ENCODE measurements at places on chromosomes 1 and 21.

- peak; percentile 79 for DNase-seq
These were observed 17.1 kb upstream of the CCDC190 start for GRCh38 chr1:162878000-162878596.

DNA sequence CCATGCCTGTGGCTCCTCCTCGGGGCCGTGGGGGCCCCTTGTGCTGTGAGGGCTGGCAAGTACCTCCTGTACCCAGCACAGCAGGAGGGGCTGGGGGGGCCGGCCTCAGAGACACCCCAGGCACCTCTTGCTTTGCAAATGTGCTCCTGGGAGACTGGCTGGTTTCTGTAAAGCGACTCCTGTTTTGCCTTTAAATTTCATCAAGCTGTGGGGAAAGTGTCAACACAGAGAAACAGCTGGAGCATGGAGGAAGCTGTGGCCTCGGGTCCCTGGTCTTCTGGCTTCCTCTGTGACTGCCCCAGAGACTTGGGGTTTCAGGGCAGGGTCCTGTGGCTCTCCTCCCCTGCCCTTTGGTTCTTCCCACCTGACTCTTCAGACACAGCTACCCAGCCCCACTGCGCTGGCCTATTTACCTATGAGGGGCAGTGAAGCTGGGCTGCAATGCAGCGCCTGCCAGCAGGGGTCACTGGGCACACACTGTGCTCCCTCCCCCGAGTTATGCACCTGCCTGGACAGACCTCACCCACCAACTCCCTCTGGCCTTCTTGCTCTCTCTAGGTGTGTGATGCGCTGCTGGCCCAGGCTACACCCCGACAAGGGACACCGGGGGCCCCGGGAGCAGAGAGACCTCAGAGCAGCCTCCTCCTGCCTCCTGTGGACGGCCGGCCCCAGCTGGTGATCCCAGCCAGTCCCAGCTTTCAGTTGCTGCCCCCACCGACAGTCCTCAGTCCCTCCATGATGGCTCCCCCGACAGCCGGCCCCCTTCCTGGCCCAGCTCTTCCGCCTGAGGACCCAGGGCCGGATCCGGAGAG is 17.6 kb upstream of the PEX10 start:
- no peak for DNase-seq

DNA sequence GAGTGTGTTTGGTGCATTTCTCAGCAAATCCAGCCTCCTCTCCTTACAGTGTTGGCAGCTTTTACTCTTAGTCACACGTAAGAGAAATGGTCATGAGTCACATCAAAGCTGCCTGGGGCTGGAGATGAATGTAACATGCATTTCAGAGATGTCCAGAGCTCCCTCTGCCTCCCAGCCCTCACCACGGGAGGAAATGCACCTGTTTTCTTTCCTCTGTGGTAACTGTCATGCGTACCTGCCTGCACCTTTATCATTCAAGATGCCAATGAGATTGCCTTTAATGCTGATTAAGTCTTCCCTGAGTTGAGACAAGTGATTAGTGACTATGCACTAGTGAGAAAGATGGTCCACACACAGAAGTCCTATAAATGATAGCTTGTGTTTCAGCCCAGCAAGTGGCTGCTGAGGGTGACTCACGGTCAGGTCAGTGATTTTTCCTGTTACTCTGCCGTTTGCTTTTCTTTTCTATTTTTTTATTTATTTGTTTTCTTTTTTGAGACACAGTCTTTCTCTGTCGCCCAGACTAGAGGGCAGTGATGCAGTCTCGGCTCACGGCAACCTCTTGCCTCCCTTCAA is 277.3 kb upstream of the FMN2 start:
- DNase-seq, result peak; percentile 31

DNA sequence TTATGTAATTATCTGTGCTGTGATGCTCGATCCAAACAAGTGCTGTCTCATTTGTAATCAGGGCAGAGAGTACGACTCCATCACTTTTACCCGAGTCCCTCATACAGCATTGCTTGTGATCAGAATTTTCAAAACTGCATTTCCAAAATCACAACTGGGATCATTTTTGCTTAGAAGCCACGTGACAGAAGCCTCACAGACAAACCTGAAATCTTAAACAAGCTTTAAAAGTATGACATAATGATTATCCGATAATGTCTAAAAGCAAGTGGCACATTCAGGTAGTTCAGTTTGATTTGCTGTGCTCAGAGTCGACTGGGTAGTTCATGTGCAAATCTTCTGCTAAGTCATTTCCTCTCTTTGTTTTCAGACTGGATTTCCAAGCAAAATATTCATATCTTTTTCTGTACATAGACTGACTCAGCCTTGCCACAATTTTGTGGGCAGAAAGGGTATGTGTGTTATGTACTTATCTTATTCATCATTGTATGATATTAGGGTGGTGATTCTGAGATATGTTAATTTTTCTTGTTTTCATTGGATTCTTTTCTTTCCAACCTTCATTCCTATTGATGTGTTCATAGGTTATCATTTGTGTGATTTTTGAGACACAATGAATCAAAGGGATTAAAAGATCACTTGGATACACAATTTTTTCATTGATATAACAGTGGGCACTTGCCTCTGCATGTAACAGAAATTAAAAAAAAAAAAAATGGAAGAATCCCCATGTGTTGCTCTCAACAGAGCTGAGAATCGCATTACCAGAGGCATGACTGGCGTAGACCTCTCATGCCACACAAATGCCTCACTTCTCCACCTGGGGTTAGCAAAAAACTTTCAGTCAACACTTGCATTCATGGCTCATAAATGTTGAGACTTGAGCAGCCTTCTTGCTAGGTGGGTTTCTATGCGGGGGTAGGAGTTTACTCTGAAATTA is 355.7 kb downstream of the LTN1 start:
- DNase-seq, result no peak

GRCh38 chr1:2204415-2205190 is 10.0 kb upstream of the FAAP20 start:
- DNase-seq, result peak; percentile 88

DNA sequence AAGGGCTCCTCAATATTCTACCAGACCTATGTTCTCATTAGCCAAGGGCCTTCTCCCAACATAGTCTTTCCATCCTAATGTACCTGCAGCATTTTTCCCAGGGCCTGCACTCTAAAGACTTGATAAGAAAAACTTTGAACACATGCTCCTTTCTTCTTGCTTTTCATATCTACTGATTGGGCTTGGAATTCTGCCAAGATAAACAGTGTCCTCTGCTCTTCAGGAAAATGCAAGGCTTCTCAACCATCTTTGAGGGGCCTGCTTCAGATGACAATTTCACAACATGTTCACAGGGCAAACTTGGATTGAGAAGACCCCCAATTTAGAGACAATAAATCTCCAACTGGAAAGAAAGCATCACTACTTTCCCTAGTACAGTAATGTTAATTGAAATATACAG is 25.8 kb upstream of the PPT1 start:
- DNase-seq, result no peak

GRCh38 chr1:22854688-22855565 is 117.7 kb downstream of the LACTBL1 start:
- DNase-seq, result no peak

GRCh38 chr1:10389271-10389973 is 9.4 kb upstream of the PGD start:
- DNase-seq, result no peak

DNA sequence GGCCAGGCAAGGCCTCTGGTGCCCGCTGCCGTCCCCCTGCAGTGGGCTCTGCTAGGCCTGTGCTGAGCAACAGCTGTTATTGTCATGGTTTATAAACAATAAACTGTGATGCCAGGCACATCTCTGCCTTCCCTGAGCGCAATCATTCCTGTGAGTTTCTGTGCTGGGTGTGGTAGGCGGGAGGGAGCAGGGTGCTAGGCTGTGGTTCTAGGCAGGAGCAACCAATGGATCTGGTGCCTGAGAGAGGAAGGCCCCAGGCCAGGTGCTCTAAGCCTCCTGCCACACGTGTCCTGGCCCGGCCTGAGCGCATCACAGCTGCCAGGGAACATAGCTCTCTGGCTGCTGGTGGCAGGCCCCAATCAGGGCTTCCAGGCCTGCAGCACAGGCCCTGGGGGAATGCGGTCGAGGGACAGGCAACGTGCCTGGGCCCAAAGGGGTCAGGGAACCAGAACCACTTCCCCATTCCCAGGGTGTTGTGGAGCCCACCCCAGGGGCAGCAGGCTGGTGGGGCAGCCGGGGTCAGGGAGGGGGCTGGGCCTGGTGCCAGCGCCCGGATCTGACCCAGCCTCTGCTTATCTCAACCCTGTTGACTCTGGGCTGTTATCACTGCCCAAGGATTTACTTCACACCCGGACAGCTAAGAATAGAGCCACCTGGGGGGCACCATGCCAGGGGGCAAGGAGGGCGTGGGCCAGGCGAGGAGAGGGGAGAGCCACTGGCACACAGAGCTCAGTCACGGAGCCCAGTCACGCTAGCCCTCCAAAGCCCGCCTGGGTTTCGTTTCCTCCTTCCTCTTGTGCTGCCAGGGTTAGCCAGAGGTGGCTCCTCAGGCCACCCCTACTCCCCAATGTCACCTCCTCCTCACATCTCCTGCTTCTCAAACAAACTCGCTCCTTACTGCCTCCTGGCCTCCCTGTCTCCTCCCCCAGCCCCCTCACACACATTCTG is 11.5 kb downstream of the TRIM46 start:
- DNase-seq, result no peak

GRCh38 chr1:223815865-223816264 is 29.9 kb downstream of the TP53BP2 start:
- no peak for DNase-seq

- DNase-seq, result peak; percentile 30
These were observed 10.6 kb upstream of the HLCS start for GRCh38 chr21:36976882-36977651.

- DNase-seq, result no peak
These were observed 41.7 kb downstream of the MRPL39 start for GRCh38 chr21:25565272-25566211.

DNA sequence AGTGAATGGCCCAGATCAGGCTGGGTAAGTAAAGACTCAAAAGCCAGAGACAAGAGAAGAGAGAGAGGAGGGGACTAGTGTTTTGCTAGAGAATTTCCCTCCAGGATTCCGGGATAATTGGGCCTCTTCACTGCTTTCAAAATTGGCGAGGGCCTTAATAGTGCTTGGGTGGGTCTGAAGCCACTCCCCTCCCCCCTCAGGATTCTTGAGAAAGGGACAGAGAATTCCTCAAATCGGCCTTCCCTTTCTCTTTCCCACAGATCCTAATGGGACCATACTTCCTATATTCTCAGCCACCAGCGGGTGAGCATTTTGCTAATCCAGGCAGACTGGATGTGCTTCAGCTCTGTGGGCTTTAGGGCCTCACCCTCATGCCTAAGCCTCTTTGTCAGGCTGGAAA is 11.9 kb downstream of the SFN start:
- DNase-seq, result no peak

DNA sequence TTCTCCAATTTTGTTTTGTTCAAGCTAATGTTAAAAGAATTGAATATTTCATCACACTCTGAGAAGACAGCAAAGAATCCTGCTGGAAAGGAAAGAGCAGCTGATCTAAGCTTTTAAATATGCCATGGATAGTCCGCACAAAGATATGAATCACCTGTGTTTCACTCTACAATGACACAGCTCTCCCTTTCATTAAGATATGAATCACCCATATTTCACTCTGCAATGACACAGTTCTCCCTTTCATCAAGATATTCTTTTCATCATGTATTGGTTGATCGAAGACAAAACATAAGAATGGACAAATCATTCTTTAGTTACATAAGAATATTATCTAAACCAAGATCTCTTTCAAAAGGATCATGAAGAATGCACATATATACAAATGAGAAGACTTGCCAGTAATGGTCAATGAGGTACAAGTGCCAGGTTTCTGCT is 367.3 kb downstream of the SMYD3 start:
- DNase-seq, result no peak

GRCh38 chr21:26758083-26758880 is 86.9 kb downstream of the ADAMTS1 start:
- DNase-seq, result no peak

DNA sequence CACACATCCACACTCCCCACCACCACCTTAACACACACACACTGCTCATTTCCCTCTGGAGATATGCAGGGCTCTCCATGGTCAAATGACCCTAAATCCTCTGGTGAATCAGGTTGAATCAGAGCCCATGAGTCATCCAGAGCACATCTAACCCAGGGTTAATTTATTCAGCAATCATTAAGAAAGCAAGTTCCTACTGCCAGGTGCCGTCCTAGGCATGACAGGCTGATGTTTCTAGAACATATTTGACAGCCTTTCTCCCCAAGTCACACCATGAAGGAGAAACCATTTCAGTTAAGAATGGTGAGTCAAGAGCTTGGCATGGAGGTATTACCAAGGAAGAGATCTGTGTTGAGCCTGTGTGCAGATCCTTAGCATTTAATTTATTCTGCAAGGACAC is 194.3 kb upstream of the CAMK1G start:
- DNase-seq, result no peak

DNA sequence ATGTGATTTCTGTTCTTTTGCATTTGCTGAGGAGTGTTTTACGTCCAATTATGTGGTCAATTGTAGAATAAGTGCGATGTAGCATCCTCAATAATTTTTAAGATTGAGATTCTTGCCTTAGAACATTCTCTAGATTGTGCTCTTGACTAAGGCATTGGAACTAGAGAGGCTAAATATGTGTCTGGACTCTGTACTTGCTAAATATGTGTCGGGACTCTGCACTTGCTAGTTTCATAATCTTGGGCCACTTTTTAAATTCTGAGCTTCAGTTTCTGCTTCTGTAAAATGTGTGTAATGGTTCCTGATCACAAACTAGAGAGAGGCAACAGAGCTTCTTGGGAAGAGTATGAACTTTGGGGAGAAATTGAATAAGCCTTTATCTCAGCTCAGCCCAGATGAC is 21.6 kb downstream of the HLX start:
- no peak for DNase-seq

GRCh38 chr1:153803470-153804056 is 28.4 kb downstream of the SLC27A3 start:
- no peak for DNase-seq

DNA sequence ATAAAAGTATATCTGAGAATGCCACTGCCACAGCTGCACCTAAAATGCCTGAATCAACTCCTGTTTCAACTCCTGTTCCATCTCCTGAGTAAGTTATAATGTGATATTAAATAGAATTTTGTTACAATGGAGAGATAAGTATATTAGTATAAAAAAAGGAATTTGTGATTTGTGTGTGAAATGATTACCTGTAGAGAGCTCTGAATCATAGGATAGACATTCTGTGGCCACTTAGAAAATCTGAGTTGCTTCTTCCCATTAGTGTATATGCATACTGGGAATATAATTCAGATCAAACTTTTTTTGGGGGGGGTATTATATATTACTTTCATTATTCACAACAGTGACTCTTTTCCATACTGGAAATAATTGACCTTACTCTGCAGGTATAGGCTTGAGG is 52.9 kb downstream of the SUCO start:
- DNase-seq, result no peak

- no peak for DNase-seq
These were observed 1105.3 kb upstream of the TMPRSS15 start for GRCh38 chr21:19508844-19509243.

DNA sequence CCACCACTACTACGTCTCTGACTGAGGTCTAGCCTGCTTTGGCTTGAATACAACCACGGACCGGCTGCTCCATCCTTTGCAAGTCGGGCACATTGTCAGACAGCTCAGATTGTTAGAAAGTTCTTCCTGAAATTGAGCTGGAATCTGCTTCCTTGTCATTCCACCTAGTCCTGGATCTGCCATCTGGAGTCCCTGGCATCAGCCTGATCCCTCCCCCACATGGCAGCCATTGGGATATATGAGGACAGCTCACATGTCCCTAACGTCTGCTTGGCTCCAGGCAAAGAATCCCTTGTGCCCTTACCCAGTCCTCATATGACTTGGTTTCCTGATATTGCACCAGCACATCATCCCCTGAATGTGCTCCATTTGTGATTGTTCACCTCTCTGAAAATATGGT is 56.3 kb upstream of the SYT6 start:
- peak; percentile 21 for DNase-seq

- no peak for DNase-seq
These were observed at the start of gene EPHA2 for GRCh38 chr1:16155537-16156410. Gene EPHA2 (minus strand): TSS chr1:16156069. CDS start chr1:16155932, 137 bp downstream.

All from NCI-H446 (cell line).